CD4-positive, alpha-beta T cell treated with Interleukin-1 beta for 1 hour (primary cell): ENCODE measurements at places on chromosomes 3 and 15.
A peak's percentile ranks its signal among the peaks of the same experiment; 100 is the strongest.

GRCh38 chr3:12484983-12485327 is 675 bp downstream of the TSEN2 start:
- DNase-seq: no peak

DNA sequence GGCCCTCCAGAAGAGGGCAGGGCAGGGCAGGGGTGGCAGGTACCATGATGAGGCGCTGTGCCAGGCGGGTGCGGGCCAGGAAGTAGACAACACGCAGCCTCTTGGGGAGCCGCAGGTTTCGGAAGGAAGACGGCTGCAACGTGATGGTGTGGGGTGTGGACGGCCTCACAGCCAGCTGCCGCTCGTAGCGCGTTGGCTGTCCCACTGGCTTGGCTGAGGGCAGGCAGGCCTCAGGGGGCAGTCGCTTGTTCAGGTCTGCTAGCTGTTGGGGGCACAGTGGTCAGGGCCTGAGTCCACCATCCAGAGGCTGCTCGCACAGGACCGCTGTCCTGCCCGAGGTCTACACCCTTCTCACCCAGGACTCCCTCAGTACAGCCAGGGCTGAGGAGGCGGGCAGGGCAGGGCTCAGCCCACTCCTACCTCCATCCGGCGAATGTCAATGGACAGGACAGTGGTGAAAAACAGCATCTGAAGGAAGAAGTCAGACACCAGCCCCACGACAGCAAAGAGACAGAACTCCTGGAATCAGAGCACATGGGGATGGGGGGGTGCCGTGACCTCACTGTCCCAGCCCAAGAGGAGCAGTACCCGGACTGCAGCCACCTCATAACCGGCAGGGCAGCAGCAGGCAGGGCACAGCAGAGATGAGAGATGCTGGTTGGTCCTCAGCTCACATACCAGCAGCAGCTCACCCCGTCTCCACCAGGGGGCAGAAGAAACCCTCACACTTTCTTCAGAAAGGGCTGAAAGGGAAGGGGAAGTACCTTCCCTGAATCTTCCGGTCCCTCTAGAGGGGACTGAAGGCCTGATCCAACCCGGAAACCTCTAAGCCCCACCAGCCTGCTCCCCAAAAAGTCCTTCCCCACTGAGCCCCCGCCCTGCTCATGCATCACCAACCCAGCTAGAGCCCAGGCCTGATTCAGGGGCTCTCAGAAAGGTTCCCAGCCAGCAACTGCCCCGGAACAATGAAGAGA is 40.0 kb downstream of the PTPN23 start:
- peak; percentile 87 for DNase-seq

GRCh38 chr3:64828276-64828675 is 140.5 kb upstream of the ADAMTS9 start:
- DNase-seq: no peak

DNA sequence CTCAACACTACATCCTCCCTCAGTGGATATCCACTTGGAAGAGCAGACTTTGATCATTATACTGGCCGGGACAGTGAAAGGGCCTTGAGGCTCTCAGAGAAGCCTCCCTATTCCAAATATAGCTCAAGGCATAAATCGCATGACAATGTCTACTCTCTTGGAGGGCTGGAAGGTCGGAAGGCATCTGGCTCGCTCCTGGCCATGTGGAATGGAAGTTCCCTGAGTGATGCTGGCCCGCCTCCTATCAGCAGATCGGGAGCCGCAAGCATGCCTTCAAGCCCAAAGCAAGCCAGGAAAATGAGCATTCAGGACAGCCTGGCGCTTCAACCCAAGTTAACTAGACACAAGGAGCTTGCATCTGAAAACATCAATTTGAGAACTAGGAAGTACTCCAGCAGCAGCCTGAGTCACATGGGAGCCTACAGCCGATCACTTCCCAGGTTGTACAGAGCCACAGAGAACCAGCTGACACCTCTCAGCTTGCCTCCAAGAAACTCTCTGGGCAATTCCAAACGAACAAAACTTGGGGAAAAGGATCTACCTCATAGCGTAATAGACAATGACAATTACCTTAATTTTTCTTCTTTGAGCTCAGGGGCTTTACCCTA is 25.4 kb downstream of the PHLDB2 start:
- DNase-seq: no peak

GRCh38 chr3:78762121-78762520 is 1005.7 kb downstream of the ROBO1 start:
- DNase-seq: no peak

DNA sequence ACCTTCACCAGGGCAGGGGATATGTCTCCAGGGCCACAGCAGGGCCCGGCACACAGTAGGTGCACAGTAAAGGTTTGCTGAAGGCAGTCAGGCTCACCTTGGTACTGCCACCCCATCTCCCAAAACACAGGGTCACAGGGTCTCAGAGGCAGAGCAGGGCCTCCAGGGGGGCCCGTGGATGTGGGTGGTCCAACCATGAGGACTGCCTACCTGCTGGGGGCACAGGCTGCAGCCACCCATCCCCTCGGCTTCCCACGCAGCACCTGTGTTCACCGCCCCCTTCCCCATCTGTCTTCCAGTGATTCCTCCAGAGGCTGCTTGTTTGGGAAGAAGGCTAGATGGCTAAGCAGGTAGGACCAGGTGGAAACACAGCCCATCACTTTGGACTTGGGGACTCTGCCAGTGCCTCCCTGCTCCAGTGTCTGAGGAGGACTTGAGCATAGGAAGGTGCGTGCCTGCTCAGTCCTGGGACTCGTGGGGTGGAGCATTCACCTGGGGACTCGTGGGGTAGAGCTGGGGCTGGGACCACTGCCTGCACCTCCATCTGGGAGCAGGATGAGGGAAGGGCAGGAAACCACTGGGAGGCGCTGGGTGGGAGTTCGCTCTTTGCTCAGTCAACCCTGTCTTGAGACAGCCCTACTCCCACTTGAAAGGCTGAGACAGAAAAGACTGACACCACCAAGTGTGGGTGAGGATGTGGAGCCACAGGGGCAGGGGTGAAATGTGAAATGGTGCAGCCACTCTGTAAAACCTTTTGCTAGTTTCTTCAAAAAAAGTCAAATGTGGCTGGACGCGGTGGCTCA is 18.8 kb upstream of the PLXND1 start:
- DNase-seq: no peak

GRCh38 chr3:8839607-8840325 is 70.4 kb upstream of the OXTR start:
- DNase-seq: no peak

- DNase-seq: peak; percentile 43
Measured at GRCh38 chr3:88003115-88003755, 55.6 kb downstream of the CGGBP1 start.

DNA sequence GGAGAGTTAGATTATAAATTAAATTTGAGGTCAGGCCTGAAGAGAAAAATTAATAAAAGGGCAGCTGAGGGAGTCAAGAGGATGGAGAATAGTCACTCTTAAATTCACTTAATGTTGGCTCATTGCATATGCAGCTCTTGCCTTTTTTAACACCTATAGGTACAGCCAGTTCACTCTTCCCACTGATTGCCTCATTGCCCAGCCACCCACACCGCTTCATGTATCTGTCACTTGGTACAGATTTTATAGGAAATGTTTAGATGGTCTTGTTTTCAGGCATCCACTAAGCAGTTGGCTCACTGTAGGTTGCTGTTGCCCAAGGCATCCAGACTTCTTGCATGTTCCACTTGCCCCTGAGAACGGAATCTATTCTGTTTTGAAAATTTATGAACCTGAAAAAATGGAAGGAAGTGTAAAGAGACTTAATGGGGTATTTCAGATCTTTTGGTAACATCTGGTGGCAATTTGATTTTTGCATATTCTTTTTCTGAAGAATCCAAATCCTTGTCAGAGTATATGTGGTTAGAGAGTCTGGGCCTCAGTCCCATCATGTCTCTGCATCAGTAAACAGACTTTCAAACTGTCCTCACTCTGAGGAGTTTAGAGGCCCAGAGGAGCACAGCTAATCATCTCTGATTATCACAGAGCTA is 151.9 kb downstream of the RBPMS2 start:
- DNase-seq: no peak
